ENCODE measurements at places on chromosomes 12 and 14.
A peak's percentile ranks its signal among the peaks of the same experiment; 100 is the strongest.

DNA sequence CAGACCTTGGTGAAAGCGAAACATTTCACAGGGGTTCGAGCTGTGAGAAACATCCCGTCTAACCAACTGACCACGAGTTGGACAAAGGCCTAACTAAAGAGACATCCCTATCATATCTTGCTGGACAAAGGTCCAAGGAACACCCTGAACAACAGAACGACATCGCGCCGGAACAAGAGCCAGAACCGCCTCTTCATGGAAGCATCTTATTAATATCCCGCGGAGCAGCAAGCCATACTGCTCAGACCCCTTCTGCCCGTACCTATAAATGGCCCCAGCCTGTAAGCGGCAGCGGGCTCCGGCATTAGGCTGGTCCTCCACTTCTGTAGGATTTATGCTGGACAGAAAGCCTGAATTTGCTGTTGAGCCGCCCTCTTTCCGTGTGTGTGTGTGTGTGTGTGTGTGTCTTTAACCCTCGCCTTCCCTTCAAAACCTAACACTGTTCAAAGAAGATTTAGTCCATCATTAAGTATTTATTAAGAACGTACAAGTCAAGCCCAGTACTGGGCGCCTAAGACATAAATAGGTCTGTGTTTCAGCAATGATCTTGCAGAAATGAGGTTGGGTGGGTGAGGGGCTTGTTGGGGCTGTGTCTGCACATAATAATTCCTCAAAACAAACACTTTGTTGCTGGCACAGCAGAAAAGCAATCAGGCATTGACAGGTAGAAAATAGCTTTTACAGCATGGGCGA is 1.9 kb downstream of the SLC6A15 start:
- peak; percentile 8 for DNase-seq

DNA sequence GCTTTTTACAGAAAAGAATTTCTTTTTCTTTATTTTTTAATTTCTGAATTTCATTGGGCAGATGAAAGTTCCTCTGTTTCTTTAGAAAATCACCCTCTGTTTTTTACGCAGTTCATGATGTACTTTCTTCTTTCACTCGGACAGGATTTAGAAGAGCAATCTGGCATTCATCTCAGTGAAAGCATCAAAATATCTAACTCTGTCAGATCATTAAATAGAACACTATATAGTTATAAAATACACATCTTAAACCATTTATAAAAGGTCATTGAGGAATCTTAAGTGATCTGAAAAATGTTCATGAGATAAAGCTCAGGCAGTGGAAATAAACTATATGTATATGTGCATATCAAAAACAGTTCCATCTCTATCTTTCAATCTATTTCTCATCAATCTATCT is 3.9 kb downstream of the IFNG-AS1 start:
- DNase-seq, result no peak

DNA sequence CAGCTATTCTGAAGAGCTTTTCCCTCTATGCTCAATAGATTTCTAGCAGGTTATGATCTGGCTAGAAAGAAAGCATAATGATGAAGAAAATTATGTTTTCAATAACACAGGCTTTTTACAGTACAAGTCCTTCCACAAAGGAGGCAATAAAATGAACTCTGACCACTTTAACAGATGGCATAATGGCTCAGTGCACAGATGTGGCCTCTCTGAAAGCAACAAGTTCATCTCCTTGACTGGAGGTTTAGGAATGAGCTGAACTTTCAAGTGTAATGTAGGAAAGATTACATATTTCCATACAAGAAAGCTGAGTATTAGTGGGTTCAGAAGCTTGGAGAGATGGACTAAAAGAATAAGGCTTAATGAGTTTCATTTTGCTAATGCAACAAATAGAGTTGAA is 147.4 kb downstream of the EFCAB11 start:
- DNase-seq, result no peak

DNA sequence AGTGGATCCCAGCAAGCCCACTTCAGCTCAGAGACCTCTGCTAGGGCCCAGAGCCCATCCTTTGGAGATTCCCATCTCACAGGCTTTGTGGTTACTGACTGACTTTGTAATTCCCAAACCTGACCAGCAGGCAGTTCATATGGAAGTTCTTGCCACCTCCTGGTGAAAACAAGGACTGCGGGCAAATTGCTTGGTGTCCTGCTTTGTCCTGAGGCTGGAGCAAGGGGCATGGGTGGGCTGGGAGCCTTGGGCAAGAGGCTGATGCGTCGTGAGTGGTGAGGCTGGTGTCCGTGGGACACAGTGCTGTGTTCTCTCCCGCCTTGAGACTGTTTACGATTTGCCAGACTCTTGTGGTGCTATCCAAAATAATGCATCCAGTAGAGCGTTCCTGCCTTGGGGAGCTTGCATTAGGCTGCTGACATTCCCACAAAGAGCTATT is 91.0 kb downstream of the LRRC74A start:
- peak; percentile 44 for DNase-seq

DNA sequence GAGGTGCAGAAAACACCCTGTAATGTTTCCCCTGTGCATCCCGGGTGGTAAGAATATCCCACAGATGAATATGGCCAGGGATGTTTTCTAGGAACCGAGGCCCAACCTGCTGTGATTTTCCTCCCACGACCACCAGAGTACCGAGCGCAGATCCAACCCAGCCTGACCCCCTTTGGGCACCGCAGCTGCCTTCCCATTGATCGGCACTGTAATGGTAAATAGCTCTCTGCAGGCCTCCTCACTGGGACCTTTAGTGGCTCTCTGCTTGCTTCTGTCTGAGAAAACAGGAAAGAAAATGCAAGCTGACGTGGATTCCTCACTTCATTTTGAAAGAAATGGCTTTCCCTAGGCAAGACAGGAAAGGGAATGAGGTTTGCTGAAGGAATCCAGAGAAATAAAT is 2.4 kb upstream of the RAB15 start:
- DNase-seq, result no peak

DNA sequence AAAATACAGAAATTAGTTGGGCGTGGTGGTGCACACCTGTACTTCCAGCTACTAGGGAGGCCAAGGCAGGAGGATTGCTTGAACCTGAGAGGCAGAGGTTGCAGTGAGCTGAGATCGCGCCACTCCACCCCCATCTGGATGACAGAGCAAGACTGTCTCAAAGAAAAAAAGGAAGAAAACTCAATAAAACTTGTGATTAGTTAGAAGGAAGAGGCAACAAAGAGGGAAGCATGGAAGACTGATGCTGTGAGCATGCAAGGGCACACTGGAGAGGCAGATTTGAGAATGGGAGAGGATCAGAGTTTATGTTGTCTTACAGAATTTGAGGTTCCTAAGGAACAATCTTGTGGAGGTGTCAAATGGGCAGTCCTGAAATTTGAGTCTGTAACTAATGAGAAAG is 2.8 kb upstream of the ZC2HC1C start:
- no peak for DNase-seq

DNA sequence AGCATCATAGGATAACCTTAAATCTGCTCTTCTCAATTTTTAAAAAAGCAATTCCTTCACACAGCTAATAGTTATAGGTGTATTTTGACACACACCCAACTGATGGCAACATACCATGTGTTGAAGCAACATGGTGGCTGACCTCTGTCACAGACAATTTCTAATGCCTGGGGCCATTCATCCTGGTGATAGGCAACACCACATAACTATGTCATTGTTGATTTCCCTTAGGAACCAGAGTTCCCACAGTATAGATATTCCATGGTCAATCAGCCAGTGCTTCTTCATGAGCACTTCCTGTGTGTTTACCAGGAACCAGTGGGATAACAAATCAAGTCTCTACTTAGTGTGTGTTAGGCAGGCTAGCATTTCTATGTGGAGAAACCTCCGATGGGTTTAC is 88.3 kb downstream of the FIGNL2 start:
- DNase-seq, result no peak

DNA sequence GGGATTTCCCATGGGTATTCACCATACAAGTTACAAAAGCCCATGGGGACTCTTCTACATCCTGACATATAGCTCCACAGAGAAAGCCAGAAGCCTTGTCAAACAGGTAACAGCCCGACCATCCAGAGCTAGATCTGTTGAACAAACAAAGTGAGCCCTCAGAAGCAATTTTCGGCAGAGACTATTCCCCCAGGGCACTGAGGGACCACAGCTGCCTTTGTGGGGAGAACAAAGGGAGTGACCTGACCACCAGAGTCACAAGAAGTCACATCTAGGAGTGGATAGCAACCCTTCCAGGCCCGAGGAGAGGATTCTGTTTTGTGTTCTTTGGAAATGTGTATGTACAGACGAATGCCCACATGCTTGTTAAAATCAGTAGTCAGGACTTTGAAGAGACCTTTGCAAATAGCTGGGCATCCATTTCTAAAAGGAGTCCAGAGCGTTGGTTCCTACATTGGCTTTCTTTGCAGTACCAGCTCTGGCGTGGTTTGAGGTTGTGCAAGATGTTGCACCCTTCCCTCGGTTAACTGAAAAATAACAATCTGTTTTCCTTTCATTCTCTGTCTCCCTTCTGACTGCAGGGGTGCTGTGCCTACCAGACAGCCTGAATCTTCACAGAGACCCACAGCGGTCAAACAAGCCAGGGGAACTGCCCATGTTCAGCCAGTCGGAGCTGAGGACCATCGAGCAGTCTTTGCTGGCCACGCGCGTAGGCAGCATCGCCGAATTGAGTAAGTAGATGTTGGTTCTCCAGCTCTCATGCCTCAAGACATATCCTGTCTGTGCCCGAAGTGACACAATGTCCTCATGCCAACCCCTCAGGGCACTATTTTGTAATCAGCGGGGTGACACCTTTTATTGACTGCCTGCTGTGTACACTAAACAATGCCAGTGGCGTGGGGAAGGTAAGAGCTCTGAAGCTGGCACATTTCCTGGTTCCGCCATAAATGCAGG is 165.4 kb upstream of the PWP1 start:
- DNase-seq, result no peak

GRCh38 chr14:95268350-95268749 is 51.4 kb downstream of the CLMN start:
- no peak for DNase-seq

DNA sequence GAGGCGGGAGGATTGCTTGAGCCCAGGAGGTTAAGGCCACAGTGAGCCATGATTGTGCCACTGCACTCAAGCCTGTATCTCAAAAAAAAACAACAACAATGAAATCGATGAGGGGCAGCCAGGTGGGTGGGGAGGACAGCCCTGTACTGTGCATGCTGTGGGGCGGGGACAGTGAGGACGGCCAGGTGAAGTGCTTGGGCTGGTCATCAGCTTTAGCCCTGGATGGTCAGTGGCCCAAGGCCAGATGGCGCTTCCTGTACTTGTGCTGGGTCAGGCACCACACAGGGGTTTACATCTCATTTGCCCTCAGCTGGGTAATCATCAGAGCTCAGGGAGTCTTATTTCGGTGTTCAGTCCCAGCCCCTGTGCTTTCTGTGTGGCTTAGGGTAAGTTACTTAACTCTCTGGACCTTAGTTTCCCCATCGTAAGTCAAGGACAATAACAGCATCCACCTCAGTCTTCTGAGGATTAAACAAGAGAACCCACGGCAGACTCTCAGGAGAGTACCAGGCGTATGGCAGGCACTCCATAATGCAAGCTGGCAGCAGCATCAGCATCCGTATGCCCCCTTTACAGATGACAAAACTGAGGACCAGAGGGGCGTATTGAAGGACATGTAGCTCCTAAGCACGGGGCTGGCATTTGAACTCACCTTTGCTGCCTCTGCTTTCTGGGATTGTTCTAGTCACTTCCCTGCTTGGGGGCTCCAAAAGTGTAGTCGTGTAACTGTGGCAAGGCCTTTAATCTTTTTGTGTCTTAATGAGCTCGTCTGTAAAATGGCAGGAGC is 71.9 kb downstream of the SLC25A47 start:
- DNase-seq, result no peak

- no peak for DNase-seq
Observed at GRCh38 chr14:99459481-99460100, 21.1 kb downstream of the SETD3 start.

GRCh38 chr14:90062822-90063539 is 1.2 kb downstream of the KCNK13 start:
- peak; percentile 29 for DNase-seq

DNA sequence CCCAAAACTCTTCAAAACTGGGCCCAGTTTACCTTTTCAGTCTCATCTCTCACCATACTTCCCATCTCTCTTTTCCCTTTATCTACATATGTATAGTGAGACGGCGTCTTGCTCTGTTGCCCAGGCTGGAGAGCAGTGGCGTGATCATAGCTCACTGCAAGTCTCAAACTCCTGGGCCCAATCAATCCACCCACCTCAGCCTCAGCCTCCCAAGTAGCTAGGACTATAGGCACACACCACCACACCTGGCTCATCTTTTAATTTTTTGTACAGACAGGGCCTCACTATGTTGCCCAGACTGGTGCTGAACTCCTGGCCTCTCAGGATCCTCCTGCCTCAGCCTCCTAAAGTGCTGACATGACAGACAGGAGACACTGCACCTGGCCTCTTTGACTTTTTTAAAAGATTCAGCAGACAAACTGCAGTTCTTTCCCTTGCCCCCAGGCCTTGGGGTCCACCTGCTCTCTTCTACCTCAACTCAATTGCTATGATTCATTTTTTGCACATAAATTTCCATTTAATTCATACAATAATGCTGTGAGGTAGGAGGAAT is 33.6 kb downstream of the TFCP2 start:
- DNase-seq, result no peak

DNA sequence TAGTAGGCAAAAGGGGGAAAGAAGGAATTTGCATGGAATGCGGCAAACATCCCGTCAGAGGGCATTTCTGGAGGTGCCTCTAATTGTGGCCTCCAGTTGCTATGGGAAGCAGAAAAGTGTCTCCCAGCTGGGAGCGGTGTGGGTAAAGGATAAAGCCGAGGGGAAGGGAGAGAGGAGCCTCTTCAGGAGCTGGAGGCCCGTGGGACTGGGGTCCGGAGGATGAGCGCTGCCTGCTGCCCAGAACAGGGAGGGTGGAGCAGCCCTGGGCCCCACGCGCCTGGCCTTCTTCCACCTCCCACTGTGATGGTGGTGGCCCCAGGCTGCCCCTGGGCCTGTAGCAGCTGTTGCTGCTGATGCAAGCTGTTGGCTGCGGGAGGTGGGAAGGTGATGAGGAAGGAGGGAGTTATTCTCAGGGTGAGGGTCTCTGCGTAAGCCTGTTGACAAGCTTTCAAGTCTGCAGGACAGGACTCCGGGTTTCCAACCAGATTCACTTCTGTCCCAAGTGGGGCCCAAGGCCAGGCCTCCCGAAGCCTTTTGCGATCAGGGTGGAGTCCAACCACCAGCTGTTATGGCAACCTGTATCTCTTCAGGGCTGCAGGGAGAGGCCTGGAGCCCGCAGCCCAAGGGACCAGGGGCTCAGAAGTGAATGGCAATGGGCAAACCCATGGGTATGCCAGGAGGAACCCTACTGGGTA is 19.1 kb upstream of the PGF start:
- DNase-seq, result no peak

DNA sequence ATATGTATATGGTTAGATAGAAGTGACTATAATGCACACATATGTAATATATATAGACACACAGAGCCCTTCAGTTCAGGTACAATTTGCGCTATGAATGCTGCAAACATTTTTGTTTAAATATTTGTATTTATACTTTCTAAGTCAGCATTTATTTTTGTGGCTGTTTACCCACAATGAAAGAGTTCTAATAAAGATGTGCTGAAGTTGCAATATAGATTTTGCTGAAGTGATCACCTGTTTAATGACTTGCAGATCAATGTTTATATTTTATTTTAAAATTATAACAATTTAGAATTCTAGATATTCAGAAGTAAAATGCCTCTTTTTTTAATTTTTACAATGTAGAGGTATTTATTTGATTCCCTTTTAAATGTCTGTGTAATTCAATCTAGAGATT is 3.5 kb downstream of the FOXG1 start:
- DNase-seq, result no peak

GRCh38 chr14:90692061-90692460 is 124.2 kb downstream of the TTC7B start:
- DNase-seq, result no peak

- DNase-seq, result no peak
Observed at GRCh38 chr14:28272270-28272669, 494.3 kb upstream of the FOXG1 start.

GRCh38 chr12:124592481-124593160 is 25.2 kb upstream of the NCOR2 start:
- no peak for DNase-seq
